ENCODE measurements at places on chromosomes 4 and X.

DNA sequence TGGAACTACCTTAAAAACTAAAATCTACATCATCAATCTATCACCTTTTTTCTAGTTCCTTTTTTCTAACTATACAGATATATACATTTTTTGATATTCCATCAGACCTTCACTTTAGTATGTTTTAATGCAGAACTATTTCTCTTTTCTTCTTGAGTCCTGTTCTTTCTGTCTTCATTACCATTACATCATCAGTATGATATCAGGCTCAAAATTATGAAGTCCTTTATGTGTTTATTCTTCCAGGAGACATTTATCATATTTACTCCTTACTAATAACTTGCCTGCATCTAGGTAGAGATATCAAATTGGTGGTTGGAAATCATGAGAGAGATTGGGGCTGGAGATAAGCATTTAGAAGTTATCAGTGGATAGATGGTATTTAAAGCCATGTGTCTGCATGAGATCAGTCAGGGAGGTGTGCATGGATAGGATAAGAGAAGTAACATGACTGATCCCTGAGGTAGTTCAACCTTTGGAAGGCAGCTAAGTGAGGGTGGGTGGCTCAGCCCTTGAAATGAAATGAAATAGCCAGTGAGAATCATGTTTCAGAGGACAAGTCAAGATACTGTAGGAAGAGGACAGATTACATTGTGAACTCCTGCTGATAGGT, 43.1 kb downstream of the MRPL1 start:
- DNase-seq, result no peak

- DNase-seq, result no peak
Measured at GRCh38 chr4:2006367-2006766, 2.4 kb downstream of the NELFA start.

GRCh38 chr4:36553453-36553852, 272.0 kb downstream of the DTHD1 start:
- DNase-seq, result no peak

GRCh38 chrX:38220415-38221390, at the start of gene SRPX:
Gene SRPX (minus strand): TSS chrX:38220871. CDS start chrX:38220792, 79 bp downstream.
- no peak for DNase-seq

DNA sequence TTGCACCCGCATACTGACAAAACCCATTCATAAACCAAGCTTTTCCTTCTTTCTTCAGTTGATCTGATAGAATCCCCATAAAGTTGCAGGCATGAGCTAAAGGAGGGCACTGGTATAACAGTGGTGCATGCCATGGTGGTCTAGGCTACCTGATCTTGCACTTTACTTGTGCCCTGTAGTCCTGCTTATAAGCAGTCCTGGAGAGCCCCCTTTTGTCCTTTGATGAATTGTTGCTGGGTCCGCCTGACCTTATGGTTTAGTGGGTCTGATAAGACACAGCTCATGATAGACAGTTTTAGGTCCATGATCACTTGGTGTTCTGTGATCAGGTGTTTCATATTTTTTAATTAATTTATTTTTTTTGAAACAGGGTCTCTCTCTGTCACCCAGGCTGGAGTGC, 19.7 kb downstream of the CCDC160 start:
- DNase-seq, result no peak

DNA sequence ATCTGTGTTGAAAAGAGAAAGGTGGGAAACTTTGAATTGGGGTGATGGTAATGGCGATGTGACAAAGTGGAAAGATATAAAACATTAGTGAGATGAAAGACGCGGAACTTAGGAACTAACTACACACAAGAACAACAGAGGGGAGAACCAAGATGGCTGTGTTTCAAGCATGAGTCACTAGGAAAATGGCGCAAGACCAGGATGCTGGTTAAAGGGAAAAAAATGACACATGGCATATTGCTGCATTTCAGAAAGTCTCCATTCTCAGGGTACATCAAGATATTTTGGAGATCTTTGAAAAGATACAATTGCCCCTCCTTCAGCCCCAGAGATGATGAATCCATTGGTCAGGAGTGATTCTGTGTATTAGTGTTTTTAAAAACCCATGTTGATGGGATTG, 164.4 kb downstream of the FBXO8 start:
- DNase-seq, result no peak

DNA sequence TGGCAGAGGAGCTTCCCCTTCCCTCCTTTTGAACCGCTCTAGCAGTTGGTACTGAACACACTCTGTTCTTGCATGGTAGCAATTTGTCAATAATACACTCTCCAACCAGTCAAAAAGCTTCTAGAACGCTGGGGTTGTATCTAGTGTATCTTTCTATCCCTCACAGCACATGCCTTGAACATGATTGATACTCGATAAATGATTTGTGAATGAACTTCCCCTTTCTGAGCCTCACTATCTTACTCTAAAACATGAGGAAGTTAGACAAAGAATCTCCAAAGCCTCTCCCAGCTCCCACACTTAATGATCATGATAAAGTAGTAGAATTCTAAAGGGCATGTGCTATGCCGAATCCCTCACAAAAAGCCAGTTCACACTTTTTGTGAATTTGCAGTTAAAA, 64.4 kb downstream of the DLG3 start:
- DNase-seq, result no peak

DNA sequence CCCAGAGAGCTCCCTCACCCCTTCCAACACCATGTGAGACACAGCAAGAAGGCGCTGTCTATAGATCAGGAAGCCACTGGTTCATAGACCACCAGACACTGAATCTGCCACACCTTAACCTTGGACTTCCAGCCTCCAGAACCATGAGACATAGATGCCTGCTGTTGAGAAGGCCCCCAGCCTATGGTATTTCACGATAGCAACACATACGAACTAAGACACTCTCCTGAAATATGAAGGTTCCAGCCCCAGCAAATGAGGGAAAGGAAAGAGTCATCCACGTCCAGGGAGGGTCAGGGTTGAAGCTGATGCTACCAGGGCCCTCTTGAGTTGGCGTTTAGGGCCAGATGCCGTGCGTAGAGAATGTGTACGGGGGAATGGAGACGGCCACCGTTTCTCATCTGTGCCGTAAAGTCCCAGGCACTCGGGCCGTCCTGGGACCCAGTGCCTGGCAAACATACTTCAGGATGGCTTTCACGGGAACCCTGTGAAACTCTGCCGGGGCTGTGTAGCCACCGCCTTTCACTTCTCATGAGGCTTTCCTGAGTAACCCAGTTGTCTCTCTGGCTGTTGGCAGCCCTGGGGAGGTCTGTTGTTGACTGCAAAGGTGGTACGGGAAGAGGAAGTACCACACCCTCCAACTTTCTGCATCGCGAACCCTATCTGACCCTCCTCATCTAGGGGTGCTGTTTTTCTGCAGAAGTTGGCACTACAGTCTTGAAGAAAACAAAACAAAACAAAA, 17.7 kb upstream of the P2RY8 start:
- no peak for DNase-seq

DNA sequence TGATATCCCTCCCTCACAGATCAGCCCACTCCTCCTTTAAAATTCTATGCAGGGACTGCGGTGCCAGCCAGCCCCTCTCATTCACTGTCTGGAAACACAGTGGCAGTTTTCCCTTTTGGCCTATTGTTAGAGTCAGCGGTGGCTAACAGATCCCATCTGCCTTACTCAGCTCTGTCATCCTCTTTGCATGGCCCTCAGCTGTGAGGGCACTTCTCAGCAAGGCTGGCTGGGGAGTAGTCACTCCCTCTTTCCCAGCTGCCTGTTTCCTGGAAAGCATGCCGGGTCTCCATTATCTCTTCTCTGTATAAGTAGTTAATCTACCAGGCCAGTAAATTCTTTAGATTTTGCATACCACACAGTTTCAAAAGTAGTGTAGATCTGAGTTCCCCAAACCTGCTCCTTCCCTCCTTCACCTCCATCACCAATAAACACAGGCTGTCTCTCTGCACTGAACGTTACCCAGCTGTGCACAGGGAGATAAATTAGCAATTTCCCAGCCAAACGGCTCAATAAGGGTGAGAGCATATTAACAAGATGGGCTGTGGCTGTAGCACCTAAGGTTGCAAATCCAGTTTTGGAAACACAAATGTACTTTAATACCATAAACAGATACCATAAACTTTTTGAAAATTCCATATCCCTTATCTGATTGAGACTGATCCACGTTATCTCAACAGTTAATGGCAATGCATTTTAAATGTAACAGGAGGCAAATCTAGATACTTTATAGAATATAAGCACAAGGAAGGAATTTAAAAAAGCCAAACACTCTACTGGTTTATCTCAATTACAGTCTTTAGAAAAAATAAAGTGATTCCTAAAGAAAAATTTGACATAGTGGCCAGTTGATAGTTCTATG, 229.3 kb downstream of the ANKRD50 start:
- DNase-seq, result no peak

DNA sequence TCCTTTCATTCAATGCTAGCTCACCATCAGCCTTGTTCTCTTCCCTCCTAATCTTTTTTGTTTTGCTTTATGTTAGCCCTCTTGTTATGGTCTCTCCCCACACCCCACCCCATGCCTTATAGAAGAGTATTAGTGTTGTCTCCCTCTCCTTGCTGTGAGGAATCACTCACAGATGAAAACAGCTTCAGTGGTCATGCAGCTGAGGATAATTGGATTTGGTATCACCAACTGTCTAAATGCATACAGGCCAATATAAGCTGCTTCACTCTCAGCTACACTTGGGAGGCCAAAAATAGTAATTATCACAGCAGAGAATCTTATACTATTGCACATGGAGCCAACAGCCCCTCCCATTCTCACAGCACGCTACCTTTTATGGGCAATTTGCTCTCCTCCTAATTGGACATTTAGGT, 494.6 kb upstream of the FAM241A start:
- DNase-seq, result no peak

DNA sequence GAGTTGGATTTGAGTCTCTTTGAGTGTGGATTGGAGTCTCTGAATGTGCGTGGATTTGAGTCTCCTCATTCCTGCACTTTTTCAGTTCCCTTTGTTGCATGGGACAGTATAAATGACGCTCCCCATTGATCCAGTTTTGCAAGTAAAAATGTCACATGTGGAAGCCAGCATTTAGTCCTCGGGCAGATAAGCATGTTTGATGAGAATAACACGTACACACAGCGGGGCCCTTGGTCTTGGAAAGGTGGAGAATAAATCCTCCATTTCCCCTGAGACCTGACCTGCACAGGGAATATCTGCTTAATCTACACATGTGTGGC, 8.1 kb downstream of the P2RY8 start:
- no peak for DNase-seq

GRCh38 chr4:186688150-186688943, 35.3 kb downstream of the FAT1 start:
- no peak for DNase-seq

DNA sequence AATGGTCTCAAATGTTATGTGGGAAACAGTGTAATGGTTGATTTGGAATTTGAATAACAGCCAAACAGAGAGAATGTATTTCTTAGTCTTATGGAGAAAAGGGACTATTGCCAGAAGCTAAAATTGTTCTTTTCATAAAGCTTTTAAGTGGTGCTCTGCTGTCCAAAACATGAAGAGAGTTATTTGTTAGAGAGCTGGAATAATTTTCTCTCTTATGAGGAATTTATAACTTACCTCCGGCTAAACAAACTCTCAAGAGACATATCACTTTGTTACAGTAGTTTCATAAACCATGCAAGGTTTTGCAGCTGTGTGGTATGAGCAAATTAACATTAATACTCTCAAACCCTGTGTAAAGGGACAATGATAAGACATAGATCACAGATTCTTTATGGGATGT, 28.6 kb downstream of the SULT1B1 start:
- no peak for DNase-seq

- DNase-seq, result no peak
Measured at GRCh38 chrX:3806630-3807029, 93.2 kb upstream of the PRKX start.

DNA sequence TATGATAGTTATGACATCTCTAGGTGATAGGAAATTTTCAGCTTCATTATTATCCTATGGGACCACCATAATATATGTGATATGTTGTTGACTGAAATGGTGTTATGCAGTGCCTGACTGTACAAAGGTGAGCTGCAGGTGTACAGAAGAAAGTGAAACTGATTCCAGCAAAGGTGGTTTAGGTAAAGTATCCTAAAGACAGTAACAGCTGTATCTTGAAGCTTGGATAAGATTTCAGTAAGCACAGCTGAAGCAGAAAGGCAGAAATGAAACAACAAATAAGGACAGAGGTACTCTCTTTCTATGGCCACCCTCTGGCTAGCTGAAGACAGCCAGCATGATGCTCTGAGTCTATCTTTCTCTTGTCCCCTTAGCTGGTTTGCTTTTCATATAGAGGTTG, 30.0 kb upstream of the PGK1 start:
- DNase-seq, result no peak

DNA sequence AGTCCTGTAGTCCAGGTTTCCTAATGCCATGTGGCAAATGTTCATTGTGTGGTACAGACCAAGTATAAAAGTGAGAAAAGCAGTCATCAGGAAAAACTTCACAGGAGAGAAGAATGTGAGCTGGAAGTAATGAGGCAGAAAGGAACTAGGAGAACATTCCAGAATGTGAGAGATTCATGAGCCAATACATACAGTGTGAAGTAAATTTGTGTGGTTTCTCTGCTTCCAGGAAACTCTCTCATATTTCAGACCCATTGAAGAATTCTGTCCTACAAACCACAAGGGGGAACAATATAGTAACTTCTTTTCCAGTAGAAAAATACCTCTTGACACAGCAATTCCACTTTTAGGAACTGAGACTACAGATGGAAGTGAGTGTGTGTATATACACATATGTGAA, 136.5 kb downstream of the RNF150 start:
- DNase-seq, result no peak

GRCh38 chr4:141016117-141016798, 117.0 kb downstream of the RNF150 start:
- no peak for DNase-seq

GRCh38 chr4:182385897-182386296, 142.7 kb downstream of the TENM3 start:
- no peak for DNase-seq

DNA sequence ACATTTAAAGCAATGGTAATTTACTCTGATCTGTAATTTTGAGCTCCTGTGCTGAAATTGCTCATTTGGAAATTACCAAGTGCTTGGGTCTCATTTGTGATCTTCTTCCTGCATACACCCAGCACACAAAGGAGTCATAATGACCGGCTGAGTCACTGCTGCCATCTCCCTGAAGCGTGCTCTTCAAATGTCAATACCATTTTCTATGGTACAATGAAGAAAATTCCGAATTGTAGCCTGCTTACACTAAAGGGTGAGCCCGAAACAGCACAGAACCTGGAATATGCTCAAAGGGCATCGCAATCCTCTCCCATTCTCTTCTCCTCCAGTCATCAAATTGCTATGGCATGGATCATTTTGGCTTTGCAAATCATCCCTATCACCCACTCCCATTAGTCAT, 140.5 kb downstream of the GRIA3 start:
- DNase-seq, result no peak

- no peak for DNase-seq
Measured at GRCh38 chr4:107164962-107165475, 128.9 kb upstream of the DKK2 start.

- DNase-seq, result no peak
Measured at GRCh38 chr4:103774326-103774825, 54.6 kb upstream of the TACR3 start.

GRCh38 chrX:54928876-54929275, 8.3 kb downstream of the TRO start:
- DNase-seq, result no peak

Data from glomerular endothelial cell (primary cell).